ENCODE measurements at places on chromosomes 7 and 10.

DNA sequence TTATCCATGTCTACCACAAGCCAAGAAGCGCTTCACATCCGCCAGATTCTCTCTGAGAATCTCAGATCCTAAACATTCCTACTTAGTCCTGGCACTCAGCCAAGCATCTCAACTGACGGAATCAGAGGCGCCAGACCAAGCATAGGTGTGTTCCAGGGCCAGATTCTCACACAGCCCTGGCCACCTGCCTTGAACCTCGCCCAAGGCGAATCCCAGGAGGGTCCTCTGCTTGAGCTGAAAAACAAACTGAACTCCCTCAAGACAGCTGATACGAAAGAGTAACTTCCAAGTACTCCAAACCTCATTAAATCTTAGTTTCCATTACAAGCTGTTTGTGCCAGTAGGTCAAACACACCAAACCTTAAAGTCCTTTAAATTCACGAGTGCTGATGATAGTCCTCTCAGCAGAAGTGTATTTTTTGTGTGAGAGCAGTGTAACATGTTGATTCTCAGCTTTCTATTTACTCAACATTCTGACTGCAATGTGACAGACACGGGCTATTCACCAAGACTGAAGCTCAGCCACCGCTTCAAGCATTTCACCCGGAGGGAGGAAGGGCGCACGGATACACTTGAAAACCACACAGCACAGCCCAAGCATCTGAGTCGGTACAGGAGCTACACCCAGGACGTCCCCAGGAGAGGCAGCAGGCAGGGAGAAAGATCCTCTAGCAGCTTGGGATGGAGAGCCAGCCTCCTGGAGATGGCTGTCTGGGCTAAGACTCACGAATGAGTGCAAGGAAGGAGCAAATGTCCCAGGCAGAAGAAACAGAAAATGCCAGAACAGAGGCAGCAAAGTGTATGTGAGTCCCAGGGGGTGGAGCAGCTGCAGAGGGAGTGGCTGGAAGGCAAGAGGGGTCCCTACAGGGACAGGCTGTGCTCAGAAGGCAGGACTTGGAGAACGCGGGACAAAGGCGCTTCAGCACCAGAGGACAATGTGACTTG, 6.0 kb downstream of the PARD3 start:
- no peak for DNase-seq

GRCh38 chr7:135447748-135448147, 62.2 kb downstream of the CNOT4 start:
- DNase-seq = no peak

DNA sequence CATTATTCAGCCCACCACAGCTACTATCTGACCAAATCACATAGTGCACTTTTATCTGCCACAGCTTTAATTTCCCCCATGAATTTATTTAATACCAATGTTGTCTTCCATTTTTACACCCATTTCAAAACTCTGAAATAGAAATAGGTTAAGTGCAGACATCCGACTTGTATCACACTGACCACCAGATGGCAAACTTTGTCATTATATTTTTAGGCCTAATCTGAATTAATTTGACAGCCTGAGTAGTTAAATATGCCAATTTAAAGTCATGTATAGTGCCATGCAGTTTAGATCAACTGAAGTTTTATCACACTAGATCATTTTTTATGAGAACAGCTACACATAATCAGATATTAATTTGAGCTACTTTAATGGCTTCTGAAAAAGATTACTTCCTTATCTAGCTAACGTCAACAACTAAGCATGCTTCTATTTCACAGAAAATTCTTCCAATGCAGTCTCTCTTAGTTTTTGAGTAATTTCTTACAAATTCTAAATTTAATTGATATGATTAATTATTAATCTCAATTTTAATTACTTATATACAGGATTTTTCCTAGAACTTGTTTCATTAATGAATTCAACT, 566.4 kb downstream of the GFRA1 start:
- DNase-seq = no peak

GRCh38 chr7:115707258-115708012, 323.1 kb downstream of the TFEC start:
- no peak for DNase-seq

DNA sequence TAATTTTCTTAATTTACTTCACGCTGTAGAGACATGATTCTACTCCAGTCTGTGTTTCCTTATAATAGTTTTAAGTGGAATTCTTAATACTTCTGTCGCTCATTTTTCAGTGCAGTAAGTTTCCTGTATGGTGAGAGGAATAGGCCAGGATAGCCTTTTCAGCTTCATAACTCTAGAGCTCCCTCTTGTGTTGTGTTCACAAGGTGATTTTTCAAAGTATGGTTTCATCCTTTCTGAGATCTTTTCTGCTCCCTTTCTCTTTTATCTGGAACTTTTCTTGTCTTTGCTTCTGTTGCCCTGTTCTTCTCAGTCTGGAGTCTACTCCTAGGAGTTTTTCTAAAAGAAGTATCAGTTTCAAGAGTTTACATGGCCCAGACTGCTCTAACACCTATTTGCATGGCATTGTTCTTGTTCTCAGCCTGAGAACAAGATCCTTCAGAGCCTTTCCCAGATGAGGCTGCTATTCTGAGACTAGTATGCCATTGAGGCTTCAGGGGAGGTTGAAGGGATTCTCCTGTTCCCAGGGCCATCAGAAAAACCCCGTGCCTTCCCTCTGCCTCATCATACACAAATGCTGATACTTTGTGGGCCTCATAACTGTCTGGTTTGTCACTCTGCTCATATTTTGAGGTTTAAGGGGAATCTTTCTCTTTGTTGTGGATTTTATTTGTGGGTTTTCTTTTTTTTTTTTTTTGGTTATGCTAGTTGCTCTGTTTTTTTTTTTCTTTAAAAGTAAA, 21.8 kb downstream of the NET1 start:
- no peak for DNase-seq

DNA sequence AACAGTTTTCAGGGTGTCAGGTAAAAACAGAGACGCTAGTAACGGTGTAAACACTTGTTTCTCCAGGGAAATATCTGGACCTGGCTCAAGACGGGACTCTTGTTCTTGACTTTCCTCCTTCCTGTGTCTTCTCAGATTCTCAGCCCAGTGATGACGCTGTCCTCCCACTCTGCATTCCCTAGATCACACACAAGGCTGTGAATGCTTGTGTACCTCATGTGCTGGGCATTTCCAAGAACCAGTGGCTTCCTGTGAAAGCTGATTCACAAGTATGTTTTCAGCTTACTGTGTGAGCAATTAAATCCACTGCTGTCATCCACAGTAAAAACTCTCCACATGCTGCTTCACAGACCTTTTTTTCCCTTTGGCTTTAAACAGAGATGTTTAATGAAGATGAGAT, 193.8 kb upstream of the DPP6 start:
- DNase-seq = no peak

DNA sequence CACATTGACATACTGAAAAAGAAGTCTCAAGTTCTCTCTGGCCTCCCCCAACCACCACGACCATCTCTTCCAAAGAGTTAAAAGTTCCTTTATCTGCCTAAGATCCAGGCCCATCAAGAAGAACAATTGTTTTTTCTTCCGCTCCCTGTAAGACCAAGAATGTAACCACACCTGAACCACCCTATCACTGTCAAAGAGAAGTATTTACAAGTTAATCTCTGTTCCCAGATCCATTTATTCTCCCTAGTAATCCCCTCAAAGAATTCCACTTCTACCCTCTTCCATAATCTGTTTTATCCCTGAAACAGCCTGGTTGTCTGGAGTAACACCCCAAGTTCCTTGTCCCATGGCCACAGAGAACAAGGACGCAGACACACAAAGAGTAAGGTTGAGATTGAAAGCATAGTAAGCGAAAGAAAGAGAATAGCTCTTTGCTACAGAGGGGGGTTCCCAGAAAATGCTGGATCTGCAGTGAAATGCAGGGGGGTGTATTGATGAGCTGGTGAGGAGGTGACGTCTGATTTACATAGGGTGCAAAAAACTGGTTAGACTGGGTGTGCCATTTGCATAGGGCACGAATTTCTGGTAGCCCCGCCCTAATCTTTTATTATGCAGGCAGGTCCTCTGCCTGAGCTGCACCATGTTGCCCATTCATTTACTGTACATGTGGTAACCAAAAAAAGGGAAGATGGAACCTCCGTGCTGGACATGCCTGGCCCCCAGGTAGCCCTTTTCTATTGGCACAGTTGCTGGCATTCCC, 122.0 kb downstream of the SKIDA1 start:
- DNase-seq = no peak

GRCh38 chr10:101611096-101611905, 23.2 kb downstream of the DPCD start:
- peak; percentile 43 for DNase-seq

DNA sequence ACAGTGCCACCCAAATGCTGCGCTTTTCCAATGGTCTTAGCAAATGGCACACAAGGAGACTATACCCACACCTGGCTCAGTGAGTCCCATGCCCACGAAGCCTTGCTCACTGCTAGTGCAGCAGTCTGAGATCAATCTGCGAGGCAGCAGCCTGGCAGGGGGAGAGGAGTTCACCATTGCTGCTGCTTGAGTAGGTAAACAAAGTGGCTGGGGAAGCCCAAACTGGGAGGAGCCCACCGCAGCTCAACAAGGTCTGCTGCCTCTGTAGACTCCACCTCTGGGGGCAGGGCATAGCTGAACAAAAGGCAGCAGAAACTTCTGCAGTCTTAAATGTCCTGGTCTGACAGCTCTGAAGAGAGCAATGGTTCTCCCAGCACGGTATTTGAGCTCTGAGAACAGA, 891.2 kb downstream of the PCDH15 start:
- no peak for DNase-seq

- DNase-seq = no peak
Measured at GRCh38 chr7:3914051-3914775, 613.2 kb downstream of the SDK1 start.

DNA sequence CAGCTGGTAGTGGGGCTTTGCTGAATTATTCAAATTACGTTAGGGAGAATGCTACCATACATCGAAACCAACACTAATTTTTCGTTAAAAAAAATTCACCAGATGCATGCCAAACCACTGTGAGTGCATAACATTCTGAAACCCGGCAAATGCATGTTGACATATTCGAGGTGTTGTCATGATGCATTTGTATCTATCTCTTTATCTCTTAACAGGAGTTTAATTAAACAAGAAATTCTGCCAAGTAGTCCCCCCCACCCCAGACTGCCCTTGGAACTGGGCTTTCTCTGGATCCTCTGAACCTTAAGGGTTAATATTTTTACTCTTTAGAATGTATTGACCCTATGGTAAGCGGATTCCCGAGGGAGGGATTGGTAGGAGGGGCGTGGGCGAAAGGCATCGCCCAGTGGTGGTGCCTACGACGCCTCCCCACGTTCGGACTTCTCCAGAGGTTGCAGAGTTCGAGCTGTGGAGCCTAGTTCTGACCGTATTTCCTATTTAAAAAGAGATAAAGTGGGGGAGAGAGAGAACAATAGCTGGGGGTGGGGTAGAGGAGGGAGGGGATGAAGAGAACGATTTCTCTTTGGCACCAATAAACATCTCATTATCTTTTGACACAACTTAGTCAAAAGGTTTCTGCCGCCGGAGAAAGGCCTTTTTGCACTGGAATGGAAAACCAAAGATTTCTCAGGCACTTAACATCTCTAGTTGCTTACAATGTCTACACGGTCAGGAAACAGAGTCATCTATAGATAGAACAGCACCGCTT, 7.2 kb downstream of the DLX6 start:
- DNase-seq = no peak

DNA sequence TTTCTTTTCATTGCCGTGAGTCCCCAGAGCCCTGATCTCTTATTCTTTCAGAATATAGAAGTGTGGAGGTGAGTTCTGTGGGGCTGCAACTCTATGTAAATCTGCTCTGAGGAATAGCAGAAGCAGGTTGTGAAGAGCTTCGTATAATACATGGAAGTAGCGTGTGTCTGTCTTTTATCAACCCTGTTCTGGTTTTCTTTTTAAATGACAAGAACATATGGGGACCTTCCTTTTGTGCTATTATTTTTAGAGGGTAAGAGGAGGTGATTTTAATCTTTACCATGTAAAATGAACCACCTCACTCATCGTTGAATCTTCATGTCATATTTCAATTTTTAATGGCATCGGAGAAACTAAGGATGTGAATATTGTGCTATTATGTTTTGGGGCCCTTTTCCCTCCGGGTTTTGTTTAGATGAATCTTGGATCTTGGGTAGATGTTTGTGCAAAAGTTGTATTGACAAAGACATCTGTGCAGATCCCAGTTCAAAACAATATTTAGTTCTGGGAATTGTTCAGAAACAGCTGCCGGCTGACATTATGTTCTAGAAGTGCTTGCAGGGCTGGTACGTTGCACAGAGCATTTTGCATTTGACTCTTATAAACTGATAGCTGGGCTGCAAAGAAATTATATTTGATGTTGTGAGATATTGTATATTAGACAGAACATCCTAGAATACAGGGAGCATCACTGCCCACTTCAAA, 46.7 kb downstream of the PLXDC2 start:
- DNase-seq = no peak
